NCI-H1436 (cell line): ENCODE measurements at places on chromosomes 4 and X.

- no peak for DNase-seq
Observed at GRCh38 chrX:67587946-67588624, 44.3 kb downstream of the AR start.

DNA sequence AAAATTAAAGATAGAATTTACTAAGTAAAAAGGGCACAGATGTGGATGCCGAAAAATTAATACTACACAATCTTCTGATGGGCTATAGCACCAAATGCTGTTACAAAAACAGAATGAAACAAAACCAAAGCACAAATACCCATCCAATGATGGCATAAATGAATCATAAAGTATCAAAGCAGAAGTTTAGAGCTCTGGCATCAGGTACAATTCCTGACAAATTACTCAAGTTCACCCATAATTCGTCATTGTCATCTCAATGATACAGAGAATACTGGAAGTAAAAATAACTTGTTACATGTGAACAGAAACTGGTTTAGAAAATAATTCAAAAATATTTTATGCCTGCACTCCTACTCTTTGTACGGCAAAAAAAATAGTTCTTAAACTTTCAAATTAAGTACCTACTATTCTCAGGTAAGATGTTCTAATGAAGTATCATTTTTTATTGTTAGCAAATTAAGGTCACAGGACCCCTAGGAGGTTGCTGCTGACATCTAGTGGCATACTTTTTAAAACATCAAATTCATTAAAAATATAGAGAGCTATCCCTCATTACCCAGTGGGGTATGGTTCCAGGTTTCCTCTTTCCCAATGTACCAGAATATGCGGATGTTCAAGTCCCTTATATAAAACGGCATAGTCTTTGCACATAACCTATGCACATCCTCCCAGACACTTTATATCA lies 126.1 kb downstream of the INPP4B start:
- no peak for DNase-seq

DNA sequence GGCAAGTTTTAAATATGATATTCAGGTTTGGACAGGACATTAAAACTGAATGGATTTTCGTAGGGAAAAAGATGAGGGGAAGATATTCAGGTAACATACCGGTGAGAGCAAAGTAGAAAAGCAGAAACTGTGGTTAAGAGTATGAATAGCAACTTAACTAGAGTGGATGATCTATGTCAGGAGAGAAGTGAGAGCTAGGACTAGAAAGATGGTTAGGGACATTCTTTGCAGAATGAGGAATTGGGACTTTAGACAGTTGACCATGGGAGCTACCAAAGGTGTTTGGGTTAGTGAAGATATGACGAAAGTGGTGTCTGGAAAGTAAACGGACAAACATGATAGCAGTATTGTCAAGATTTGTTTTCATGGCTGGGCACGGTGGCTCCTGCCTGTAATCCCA lies 45.2 kb downstream of the ANXA5 start:
- DNase-seq = no peak

GRCh38 chrX:311156-312129 lies 7.2 kb downstream of the GTPBP6 start:
- no peak for DNase-seq

GRCh38 chr4:123676071-123676889 lies 279.7 kb downstream of the SPRY1 start:
- DNase-seq = no peak

GRCh38 chrX:1248331-1249061 lies 20.1 kb upstream of the CSF2RA start:
- DNase-seq = no peak

DNA sequence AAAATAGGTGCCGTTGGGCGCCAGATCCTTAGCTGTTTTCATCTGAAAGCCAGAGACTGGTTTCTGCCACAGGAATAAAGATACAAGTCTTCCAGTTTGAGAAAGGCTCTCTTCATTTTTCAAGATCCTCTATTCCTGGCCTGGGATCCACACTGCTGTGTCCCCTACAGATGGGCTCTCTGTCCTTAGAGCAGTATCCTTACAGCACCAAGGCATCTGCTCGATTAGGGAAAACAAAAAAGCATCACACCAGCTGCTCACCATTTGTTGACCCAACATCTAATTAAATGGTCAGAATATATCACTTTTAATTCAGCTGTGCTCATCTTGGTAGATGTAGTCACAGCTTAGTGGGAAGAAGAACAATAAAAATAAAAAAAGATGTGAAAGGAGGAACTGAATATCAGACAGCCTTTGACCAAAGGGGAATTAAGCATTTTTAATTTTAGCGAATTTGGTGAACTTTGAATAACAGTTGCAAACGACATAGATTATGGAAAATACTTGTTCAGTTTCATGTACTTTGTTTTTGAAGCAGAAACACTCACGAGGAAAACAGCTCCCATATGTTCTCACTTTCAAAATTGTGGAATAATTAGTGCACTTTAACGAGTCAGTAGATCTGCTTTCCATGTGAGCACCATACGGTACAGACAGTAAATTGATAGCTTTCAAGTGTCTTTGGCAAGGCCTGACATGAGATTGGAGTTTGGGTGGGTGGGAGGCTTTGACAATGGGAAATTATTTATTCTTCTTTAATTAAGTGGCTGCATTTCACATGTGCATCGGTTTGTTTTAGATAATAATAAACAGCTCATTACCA lies 148.4 kb upstream of the CLNK start:
- DNase-seq = no peak

GRCh38 chr4:75101906-75102786 lies 169.2 kb downstream of the PARM1 start:
- no peak for DNase-seq

DNA sequence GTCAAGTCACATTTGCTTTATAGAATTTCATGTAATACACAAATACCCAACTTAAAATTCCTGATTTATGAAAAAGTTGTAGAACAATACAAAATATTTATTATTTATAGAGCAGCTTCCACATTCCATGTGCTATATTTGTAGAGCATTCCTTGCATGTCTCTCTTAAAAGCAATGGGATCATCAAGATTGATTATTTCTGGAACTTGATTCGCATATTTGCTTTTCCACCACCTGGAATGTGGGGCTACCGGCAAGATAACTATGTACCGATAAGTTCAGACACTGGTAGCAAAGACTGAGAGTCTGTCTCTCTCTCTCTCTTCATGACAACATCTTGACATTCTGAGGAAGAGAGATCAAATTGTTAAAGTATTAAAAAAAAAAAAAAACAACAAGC lies 59.3 kb downstream of the MAPK10 start:
- DNase-seq = no peak

DNA sequence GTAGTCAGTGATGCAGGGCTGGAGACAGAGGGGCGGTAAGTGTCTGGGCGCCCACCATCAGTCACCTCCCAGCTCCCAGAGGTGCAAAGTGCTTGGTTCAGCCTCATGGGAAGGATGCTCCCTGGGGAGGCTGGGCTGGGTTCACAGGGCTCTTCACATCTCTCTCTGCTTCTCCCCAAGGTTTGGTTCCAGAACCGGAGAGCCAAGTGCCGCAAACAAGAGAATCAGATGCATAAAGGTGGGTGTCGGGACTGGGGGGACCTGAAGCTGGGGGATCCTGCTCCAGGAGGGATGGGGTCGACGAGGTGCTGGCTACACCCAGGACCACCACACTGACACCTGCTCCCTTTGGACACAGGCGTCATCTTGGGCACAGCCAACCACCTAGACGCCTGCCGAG lies 10.1 kb downstream of the SHOX start:
- DNase-seq = no peak

GRCh38 chr4:10346023-10346422 lies 111.2 kb downstream of the ZNF518B start:
- DNase-seq = no peak

- no peak for DNase-seq
Observed at GRCh38 chrX:80667967-80668366, 141.7 kb downstream of the BRWD3 start.

- DNase-seq = no peak
Observed at GRCh38 chr4:125123570-125124109, 191.1 kb upstream of the FAT4 start.

DNA sequence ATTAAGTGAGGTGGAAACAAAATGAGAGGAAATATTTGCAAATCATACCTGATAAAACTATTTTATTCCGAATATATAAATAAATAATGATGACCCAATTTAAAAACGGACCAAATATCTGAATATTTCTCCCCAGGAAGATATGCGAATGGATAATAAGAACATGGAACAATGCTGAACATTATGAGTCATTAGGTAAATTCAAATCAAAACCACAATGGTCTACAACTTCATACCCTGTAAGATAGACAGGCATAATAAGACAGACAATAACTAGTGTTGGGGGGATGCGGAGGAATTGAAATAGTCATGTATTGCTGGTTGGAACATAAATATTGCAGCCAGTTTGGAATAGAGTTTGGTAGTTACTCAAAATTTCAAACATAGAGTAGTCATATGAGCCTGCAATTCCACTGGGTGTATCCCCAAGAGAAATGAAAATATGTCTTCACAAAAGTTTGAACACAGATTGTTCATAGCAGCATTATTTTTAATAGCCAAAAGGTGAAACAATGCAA lies 47.6 kb upstream of the DRP2 start:
- no peak for DNase-seq

- DNase-seq = no peak
Observed at GRCh38 chr4:93700571-93700970, 128.0 kb upstream of the ATOH1 start.
